ELF-1 (cell line): ENCODE measurements at places on chromosomes 7 and 10.

DNA sequence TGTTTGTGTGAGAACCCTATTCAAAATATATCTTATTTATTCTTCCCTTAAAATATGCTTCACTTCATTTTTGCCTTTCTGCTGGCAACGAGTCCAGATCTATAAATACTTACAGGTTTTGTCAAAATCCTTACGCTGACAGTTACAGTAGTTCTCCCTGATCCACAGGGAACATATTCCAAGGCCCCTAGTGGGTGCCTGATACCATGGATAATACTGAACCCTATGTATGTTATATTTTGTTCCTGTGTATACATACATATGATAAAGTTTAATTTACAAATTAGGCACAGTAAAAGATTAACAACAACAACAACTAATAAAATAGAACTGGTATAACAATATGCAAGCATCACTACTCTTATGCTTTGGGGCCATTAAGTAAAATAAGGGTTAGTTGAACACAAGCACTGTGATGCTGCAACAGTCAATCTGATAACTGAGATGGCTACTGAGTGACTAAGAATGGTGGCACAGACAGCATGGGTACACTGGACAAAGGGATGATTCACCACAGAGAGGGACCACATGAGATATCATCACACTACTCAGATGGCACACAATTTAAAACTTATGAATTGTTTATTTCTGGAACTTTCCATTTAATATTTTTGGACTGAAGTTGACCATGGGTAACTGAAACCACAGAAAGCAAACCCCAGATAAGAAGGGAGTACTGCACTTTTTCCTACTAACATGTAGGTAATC is 29.4 kb upstream of the PCGF5 start:
- no peak for DNase-seq

DNA sequence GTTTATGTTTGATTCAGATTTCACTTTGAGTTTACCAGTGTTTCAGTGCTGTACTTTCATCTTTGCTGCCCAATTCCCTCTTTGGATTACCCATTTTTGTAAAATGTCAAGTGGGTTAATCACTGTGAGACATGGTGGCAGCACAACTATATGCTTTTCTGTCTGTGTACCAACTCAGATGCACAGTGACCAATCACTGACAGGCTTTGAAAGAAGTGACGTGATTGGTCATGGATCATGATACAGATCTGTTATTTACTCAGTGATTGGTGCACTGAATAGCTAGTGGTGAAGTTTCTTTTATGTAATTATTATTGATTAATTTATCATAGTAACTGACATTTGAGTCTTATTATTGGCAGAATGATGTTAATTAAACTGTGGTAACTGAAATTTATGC is 126.9 kb downstream of the SDK1 start:
- DNase-seq = no peak

GRCh38 chr7:45088821-45089340 is at the start of gene NACAD:
Gene NACAD, minus strand, starts transcription at chr7:45088969. Its CDS starts 75 bp downstream, at chr7:45088894.
- DNase-seq = no peak

- no peak for DNase-seq
These were observed 16.1 kb upstream of the PALD1 start for GRCh38 chr10:70462349-70462984.

DNA sequence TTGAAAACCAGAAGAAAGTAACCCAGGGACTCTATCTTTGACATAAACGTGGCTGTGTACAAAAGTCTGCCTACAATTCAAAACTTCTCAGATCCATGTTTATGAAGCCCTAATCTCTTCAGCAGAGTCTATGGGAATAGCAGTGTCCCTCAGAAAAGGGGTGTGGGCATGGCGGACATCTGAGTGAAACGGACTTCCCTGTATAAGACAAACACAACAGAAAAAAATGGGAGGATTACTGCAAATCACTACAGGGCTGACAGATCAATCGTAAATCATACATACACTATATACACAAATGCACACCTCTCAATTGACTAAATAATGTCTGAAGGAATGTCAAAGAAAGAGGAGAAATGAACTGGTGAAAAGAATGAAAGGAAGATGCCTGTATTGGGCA is 114.0 kb downstream of the ATE1 start:
- DNase-seq = no peak

DNA sequence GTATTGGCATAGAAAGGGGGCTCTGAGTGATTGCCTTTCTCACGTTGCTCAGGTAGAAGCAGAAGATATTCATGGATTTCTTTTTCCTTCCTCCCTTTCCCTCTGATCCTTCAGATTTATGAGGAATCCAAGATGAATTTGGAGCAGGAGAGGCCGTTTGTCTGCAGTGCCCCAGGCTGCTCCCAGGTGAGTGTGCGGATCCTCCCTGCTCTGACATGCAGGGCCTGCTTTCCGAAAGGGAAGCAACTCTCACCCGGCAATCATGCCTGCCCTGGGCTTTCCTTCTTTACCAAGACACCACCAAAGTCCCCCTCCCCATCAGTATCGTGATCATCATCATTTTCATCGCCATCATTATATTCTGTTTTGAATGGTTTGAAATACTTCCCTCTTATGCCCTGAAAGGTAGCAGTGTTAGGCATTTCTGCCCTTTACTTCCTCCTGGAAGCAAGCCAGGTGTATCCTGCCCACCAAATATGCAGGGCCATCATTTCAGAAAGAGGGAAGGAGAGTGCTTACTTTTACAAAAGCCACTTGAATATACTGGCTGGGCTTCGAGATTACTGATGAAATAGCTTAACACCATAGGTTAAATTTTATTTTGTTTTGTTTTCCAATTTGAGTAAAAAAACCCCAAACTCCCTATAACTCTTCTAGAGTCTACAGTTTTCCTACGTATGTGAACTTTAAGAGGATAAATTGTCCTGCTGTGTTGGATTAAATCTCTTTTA is 75.9 kb downstream of the CREB5 start:
- peak; percentile 34 for DNase-seq

GRCh38 chr7:11746591-11746990 is 85.4 kb downstream of the THSD7A start:
- DNase-seq = no peak

DNA sequence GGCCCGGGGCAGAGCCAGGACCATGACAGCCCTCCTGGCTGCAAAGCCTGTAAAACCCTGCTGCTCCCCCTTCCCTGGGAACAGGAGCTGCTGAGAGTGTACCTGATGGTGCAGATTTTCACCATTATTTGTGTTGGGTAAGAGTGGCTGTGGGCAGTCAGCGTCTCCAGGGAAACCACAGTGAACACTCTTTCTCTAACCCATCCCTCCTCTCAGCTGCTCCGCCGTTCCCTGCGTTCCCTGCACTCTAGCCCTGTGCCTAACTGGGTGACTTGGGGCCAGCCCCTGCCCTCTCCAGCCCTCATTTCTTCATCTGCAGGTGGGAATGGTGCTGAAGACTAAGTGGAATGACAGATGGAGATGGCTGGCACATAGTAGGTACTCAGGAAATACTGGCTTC is 75.9 kb upstream of the PCBD1 start:
- no peak for DNase-seq

DNA sequence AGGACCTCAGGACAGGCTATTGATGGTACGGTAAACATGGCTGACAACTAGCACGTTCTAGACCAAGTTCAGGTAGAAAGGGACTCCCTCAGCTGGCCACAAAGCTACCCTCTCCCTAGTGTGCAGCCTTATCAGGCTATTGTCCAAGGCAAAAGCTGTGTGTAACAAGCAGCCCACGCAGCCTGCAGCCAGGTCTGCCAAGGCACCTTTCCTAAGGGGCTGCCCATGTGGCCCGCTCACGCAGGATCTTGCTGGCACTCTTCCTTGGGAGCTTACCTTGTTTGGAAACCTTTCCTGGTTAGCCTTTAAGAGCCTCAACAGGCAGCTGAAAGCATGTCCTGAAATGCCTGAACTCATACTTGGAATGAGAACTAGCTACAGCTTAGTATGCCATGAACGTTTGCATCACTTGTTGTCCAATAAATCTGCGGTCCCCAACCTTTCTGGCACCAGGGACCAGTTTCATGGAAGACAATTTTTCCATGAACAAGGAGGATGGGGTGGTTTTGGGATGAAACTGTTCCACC is 51.7 kb downstream of the SYPL1 start:
- DNase-seq = no peak
